ENCODE measurements at places on chromosomes 1 and 21. TPM values are rescaled to one million over a fixed set of nuclear protein-coding genes. Genes with fewer than 3 reads are reported as not detected.

The AMIGO1 gene
- 23.7 TPM for total RNA-seq

The GJB3 gene
- total RNA-seq: not detected

The PRDX6 gene
- total RNA-seq: 529 TPM

The NBPF14 gene
- 22.2 TPM for total RNA-seq

The SZT2 gene
- 45.9 TPM for total RNA-seq

The OR6K3 gene
- total RNA-seq: not detected

The GSTM1 gene
- not detected for total RNA-seq

The RXRG gene
- 1.9 TPM for total RNA-seq

The ALPL gene
- total RNA-seq: 10.3 TPM

The RHBG gene
- not detected for total RNA-seq

The UTS2 gene
- total RNA-seq: not detected

The LYSMD1 gene
- 12.0 TPM for total RNA-seq

- peak; percentile 94 for DNase-seq
Observed at GRCh38 chr1:226034482-226034881, 28.0 kb upstream of the H3-3A start.

DNA sequence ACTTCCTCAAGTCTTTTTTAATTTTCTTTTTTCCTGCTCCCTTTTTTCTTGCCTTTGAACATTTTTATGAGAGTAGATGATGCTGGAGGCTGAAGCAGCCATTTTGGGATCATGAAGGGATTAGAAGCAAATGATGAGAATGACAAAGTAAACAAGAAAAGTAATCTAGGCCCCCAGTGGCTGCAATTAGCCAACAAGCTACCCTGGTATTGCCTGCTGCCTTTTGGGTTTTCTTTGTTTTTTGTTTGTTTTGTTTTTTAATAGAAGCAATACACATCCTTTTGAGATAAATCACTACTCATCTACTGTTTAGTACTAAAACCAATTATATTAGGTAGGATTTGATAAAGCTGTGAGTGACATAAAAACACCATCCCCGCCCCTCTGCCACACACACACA is 280.7 kb upstream of the ADGRL2 start:
- DNase-seq: no peak

DNA sequence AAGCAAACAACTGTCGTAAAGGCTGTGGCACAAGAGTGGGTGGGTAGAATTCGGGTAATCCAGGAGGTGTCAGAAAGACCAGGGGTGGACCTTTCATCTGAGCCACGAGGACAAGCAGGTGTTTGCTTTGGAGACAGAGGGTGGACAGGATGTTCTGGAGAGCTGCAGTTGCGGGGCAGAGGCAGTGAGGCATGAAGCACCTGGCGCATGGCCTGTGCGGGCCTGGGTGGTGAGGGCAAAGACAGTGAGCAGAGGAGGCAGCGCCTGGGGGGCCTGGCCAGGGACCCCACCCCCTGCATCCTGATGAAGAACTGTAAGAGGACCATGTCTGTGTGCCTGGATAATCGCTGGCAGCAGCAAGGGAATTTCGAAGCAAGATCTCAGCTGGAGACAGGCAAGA is 24.9 kb downstream of the KIF26B start:
- DNase-seq: no peak

- DNase-seq: no peak
Observed at GRCh38 chr21:38716088-38716487, 89.6 kb upstream of the ETS2 start.

DNA sequence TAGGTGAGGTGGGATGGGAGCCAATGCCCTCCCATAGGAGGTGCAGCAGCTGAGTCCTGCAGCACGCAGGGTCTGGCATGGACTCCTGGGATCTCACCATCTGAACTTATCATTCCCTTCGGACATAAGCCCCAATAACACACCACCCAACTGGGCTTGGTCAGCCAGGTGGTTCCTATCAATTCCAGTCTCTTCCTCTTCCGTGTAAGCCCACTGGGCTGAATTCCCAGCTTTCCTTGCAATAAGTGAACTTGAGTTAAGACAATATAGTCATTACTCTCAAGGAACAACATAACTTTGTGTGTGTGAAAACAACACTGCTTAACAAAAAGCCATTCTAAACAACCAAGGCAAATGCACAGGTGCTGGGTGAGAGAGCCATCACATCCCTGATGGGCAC is 86.6 kb upstream of the EDN2 start:
- no peak for DNase-seq

- DNase-seq: no peak
Observed at GRCh38 chr1:39732730-39733129, 6.0 kb upstream of the PPIE start.

DNA sequence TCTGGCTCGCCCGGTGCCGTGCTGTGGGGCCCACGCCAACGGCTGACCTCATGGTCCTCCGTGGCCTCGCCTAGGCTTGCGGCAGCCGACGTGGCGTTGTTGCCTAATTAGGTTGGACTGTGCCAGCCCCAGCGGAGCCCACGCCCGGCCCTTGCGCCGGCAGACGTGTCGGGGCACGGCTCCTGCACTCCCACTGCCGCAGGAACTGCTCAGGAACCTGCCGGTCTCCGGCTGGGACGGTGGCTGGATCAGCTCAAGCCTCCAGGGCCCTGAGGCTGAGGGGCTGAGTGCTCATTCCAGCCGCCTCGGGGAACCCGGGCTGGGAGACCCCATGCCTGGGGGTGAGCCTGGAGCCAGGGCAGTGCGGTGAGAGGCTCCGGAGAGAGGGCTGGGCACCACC is 16.1 kb upstream of the PEX10 start:
- DNase-seq: no peak

DNA sequence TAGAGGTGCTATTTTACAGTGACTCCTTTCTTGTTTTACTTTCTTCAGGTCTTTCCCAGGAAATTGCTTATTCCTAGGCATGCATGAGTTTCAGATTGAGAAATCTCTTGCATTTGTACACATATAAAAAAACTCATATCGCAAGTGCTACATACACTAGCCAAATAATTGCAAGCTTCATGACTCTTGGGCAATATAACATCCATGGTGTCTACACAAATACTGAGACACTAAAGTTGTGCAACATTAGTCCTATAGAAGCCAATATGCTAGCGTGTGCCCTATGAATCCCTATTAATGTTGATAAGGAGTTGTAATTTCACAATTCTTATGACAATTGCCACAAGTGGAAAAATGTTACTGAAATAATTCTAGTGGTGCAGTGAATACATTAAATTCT is 591.0 kb downstream of the ADGRL2 start:
- DNase-seq: no peak

GRCh38 chr21:36697851-36698384 is 997 bp upstream of the SIM2 start:
- no peak for DNase-seq

DNA sequence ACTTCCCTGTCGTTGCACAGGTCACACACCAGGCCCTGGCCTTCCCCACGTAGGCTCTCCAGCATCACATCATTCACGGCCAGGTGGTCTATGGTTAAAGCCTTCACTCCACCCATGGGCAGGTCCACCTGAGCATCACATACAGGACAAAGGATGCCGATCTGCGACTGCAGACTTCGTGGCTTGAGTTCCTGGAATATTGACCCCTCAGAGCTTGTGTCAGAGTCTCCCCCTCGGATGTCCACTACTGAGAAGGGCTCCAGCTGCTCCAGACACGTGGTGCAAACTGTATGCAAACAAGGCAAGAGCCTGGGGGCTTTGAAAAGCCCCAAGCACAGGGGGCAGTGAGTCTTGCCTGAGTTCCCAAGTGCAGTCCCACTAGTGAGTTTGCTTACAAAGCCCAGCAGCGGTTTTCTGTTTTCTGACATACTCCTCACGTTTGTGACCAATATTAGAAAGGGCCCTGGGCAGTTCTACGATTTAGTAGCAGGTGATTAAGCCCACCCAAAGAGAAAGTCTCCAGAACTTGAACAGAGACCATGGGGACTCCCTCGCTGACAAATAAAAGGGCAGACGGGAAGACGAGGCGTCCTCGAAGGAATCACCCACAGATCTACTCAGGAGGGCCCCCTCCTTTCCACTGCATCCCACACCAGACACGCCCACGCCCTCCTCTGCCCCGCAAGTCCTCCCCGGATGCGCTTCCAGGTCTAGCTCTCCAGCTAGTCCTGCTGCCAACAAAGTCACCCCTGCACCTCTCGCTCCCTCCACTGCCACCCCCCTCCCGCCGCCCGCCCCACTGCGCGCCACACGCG is 568 bp downstream of the TRIM45 start:
- DNase-seq: no peak

DNA sequence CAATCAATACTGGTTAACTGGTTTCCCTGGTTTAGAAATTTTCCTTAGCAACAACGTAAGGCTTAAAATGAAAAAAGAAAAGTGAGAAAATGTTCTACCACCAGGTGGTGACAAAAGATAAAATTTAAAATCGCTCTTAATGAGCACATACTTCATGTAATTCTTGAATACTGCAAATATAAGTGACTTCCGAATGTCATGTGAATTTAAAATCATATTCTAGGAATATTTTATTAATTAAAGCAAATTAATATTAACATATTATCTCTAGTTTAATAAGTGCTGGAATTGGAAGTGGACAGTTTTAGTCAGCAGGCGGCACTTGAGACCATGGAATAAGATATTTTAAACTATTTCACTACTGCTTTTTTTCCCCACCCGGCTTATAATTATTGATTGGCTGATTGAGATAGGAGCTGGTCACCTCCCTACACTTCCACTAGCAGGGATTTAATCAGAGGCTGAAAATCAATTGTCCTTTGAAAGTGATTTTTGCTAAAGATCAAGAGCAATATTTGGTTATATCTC is 5.0 kb upstream of the ADAMTS1 start:
- DNase-seq: no peak

DNA sequence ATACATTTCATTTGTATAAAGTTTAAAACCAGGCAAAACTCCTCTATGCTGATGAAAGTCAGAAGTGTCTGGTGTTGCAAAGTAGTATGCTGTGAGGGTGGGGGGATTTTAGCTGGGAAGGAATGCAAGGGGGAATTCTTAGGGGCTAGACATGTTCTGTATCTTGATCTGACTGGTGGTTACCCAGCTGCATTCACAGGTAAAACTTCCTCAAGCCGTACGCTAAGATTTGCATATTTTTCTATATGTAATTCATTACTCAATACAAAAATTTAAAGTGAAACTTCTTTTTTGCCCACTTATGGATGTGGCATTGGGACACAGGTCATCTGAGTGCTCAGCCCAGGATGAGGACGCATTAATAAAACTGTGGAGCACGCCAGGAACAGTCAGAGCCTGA is 323.3 kb downstream of the PAPPA2 start:
- DNase-seq: no peak

GRCh38 chr21:43689556-43690337 is 29.2 kb upstream of the PDXK start:
- DNase-seq: no peak

DNA sequence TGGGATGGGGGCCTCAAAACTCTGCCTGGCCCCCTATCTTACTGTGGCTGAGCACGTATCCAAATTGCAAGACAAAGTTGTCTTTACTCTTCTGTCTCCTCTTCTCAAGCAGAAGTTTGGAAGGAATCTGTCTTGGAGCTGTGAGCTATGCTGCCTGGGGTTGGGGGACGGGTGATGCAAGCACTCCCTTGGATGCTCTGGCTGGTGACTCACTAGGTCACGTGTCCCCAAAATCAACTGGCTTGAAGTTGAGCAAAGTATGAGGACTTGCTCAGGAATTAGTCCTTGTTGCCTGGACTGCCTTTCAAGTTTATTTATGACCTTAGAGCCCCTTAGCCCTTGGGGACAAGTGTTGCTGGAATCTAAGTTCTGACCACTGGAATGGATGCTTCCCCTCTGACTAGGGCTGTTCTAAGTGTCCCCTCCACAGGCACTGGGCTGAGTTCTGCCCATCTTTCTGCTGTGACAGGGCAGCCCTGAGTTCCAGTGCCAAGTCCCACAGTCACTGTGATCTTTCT is 269.5 kb downstream of the HHAT start:
- no peak for DNase-seq

DNA sequence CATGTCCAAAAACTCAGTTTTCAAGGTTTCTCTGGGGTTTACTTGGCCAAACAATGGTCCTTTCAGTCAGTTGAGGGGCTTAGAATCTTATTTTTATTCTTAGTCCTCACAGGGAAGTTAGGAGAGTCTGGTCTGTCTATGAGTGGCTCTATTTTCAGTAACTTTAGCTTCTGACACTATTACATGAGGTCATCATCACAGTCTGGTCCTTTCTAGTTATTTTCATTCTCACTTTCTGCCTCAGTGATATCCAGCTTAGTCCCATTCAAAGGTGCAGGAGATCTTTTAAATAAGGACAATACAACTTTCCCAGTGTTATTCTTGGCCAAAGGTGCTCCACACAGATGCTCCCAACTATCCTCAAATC is 30.0 kb upstream of the FGGY start:
- DNase-seq: no peak

- DNase-seq: no peak
Observed at GRCh38 chr21:14617871-14618270, 71.8 kb upstream of the SAMSN1 start.

GRCh38 chr1:200626853-200627534 is 6.4 kb upstream of the KIF14 start:
- no peak for DNase-seq

DNA sequence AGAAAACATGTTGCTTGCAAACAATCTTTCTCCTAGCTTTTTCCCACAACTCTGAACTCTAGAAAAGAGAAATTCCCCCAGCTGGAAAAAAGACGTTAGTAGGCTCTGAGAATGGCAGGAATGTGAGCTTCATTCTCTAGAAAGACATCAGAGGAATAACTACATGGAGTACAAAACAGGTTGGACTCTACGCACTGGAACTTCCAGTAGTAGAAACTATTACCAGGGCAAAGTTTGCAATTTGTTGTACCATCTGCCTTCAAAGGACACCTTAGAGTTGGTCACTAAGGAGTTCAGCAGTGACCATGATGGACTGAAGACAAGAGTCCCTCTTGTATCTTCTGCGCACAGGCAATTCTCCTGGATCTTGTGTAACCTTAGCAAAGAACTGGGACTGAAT is 60.9 kb downstream of the SLC35D1 start:
- no peak for DNase-seq

GRCh38 chr1:111154021-111154999 is 14.3 kb downstream of the CEPT1 start:
- no peak for DNase-seq

GRCh38 chr1:209673631-209674417 is 1.4 kb upstream of the G0S2 start:
- no peak for DNase-seq

GRCh38 chr1:31830511-31830910 is 14.7 kb upstream of the SPOCD1 start:
- peak; percentile 78 for DNase-seq

DNA sequence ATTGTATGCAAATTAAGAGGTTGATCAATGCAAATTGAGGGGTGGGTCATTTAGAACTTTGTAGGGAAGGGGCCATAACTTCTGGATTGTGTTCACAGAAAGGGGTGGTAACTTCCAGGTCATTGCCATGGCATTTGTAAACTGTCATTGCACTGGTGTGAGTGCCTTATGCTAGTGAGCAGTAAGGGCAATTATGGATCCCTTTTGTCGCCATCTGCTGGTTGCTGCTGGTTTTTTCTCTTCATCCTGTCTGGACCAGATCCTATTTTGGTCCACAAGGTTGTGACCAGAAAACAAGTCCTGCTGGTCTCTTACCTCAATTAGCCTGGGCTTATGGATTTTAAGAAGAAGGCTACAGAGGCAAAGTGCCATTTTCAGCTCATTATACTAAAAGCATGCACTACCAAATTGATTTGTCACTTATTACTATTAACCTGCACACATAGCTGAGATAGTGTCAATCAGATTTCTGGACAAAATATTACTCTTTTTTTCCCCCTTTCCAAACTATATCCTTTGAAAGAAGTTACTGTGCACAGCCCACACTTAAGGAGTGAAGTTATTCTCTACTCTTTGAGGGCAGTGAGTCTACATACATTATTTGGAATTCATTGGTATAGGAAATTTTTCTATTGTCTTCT is 196.2 kb downstream of the ZC3H11B start:
- DNase-seq: no peak

- no peak for DNase-seq
Observed at GRCh38 chr1:74010206-74010605, 187.8 kb downstream of the LRRIQ3 start.

Measured in esophagus muscularis mucosa (tissue), 4 donors.